Neuronal stem cell (in vitro differentiated cells): ENCODE measurements at places on chromosomes 7 and 10.

DNA sequence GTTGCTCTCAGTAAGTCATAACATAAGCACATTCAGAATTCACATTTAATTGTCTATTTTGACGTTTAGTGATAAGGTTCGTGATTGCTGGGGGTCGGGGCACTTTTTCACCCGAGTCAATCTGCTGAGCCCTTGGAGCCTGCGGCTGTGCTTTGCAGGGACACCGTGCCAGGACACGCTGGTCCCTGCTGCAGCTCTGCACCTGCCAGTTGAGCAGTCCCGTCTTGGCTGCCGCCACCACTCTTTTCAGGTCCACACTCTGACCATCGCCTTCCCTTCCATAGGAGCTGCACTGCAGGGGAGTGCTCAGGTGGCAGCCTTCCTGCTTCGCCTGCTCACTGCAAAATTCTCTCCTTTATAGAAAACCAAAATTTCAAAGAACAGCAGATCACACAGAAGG lies 36.4 kb downstream of the CUL1 start:
- H3K27ac ChIP-seq, result no peak overlapping the region
- no peak for DNase-seq
- H3K36me3 ChIP-seq, result peaks cover 99% of the 10 kb centered on the region
- H3K4me1 ChIP-seq, result no peaks in the 10 kb centered on the region
- no peak overlapping the region for H3K4me3 ChIP-seq

DNA sequence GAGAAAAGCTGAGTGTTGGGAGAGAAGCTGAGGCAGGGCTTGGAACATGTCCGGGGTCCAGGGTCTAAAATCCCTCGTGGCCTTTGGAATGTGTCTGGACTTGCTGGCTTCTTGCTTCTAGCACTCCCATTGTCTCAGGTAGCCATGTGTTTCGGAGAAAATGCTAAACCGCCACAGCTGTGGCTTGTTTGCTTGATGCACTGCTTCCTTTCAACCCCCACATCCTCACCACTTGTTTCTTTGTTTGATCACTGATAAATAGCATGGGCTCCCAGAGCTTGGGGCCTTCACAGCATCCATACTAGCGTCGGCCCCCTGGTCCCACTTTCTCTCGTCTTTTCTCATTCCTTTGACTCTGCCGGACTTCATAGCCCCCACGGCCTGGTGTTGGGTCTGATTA lies 102.7 kb downstream of the ANKRD26 start:
- DNase-seq, result no peak
- H3K27ac ChIP-seq, result no peak overlapping the region
- H3K4me3 ChIP-seq, result no peak overlapping the region
- H3K36me3 ChIP-seq, result peaks cover 10% of the 10 kb centered on the region

DNA sequence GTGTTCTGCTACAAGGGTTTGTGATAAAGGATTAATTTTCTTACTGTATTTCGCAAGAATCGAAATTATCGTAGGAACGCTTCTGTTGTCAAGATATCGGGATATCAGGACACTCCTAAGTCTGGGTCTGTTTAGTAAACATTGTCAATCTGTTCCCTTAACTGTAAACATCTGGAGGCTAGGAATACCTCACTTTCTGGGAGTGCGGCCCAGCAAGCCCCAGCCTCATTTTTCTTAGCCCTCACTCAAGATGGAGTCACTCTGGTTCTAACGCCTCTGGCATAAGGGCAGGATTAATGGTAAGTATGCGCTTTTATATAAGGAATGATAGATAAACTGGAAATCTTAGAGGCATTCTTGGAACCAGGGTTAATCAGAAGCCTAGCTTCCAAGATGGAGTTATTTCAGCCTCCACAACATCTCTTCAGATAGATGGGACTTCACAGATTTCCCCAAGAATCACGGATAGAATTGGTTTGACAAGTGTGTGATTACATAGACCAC lies 30.1 kb upstream of the CCL24 start:
- no peak overlapping the region for H3K27ac ChIP-seq
- H3K4me1 ChIP-seq, result no peaks in the 10 kb centered on the region
- H3K4me3 ChIP-seq, result no peak overlapping the region
- H3K36me3 ChIP-seq, result no peaks in the 10 kb centered on the region
- H3K27me3 ChIP-seq, result no peaks in the 10 kb centered on the region

DNA sequence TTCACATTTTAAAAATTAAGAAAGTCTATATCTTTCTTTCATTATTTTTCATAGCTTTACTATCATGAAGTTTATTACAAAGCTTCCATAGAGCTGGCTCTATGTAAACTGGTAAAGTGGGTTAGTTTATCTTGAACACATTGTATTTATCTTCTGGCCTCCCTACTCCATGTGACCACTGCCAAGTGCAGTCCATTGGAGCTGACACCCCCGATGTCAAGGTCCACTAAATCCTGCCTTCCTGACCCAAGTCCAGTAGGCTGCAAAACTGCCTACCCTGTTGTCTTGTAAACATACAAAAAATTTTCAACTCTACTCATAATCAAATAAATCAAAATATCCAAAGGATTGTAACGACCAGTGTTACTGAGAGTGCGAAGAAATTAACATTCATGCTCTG lies 10.2 kb downstream of the DNAJC12 start:
- H3K27me3 ChIP-seq, result no peaks in the 10 kb centered on the region
- no peak overlapping the region for H3K4me3 ChIP-seq
- H3K4me1 ChIP-seq, result no peaks in the 10 kb centered on the region
- no peaks in the 10 kb centered on the region for H3K36me3 ChIP-seq
- no peak overlapping the region for H3K27ac ChIP-seq

DNA sequence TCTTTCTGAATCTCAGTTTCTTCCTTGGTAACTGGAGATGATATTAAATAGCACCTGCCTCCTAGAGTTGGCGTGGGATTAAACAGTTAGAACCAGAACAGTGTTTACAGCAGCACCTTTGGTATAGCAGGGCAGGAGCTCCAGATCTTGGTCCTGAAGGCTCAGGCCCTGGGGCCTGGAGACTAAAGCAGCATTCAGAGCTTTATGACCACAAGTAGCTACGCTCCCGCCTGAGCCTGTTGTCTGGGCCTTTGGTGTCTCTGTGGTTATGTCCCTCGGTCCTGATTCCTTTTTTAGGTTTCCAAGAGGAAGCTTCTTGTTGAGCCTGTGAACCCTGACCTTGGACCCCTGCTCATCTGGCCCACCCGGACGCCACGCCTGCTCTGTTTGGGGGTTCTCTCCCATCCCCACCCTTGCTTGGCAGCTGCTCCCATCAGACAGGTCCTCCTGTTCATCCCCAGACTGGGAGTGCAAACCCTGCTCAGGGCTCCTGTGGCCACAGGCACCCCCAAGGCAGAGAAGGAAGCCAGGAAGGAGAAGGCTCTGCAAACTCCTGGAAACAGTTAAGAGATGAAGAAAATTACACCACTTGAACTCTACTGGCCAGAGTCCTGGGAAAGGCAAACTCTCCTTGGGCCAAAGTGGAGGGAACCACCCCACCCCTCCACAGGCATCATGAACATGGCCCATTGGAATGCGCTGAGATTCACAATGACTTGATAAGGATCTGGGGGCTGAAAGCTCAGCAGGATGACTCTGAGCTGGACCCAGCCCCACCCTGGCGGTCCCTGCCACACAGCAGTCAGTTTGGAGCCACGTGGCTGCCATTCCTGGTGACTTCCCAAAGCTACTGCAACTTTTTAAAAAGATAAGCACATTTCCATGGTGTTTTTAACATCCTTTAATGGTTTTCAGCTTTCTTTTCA lies 50.1 kb upstream of the TMEM72 start:
- DNase-seq, result no peak
- H3K4me1 ChIP-seq, result peaks cover 27% of the 10 kb centered on the region
- H3K4me3 ChIP-seq, result no peak overlapping the region
- H3K36me3 ChIP-seq, result no peaks in the 10 kb centered on the region

- H3K36me3 ChIP-seq, result no peaks in the 10 kb centered on the region
- no peaks in the 10 kb centered on the region for H3K27me3 ChIP-seq
These were observed 65.7 kb downstream of the VSTM4 start for GRCh38 chr10:49049660-49050059.

DNA sequence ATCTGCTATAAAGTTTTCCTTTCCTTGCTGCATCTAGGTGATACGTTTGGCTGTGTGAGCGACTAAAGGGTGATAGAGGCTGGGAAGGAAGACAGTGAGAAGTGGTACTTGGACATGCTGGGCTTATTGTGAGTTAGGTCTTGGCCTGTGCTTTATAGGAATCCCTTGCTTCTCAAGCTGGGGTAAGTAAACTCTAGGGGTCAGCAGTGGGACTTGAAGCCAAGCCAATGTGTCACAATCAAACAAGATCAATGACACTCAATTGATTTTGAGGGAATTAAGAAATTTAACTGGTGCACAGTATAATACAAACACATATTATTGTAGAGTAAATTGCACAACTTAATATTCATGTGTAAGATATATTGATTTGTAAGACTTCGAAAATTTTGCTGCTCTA lies 155.8 kb upstream of the AOAH start:
- H3K27ac ChIP-seq, result no peak overlapping the region
- no peak for DNase-seq
- peaks cover 4% of the 10 kb centered on the region for H3K4me1 ChIP-seq

GRCh38 chr10:80452069-80452468 lies 2.0 kb upstream of the TSPAN14 start:
- H3K27ac ChIP-seq, result no peak overlapping the region
- no peaks in the 10 kb centered on the region for H3K27me3 ChIP-seq
- H3K4me3 ChIP-seq, result no peak overlapping the region
- no peak for DNase-seq
- peaks cover 17% of the 10 kb centered on the region for H3K4me1 ChIP-seq

DNA sequence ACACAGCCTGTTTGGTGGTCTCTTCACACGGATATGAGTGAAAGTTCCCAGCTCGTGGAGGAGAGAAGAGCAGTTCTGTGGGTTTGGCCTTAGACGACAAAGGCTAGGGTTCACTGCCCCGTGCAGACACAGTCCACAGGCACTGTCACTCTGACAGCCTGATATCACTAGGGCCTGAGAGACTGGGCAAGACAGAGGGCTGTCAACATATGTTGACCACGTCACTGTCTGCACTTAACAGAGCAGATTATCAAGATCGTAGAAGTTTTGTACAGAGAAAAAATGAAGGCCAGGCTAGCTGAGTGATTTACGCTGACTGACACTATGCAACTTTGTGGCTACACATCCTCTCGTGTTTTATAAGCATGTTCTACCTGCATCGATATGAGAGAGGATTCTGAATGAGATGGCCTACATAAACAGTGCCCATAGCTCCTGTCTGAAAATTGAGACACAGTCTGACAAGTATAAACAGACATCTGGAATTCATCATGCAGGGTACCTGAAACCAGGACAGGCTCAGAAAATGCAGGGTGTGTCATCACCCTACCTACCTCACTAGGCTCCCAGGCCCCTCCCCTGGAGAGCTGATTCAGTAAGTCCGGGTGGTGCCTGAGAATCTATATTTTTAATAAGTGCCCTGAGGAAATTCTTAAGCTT lies 120.0 kb downstream of the SGMS1 start:
- H3K4me1 ChIP-seq, result peaks cover 7% of the 10 kb centered on the region
- H3K36me3 ChIP-seq, result no peaks in the 10 kb centered on the region
- H3K4me3 ChIP-seq, result no peak overlapping the region
- H3K27me3 ChIP-seq, result no peaks in the 10 kb centered on the region
- no peak for DNase-seq

- no peak overlapping the region for H3K27ac ChIP-seq
- no peak for DNase-seq
- peaks cover 61% of the 10 kb centered on the region for H3K36me3 ChIP-seq
- no peak overlapping the region for H3K4me3 ChIP-seq
- H3K4me1 ChIP-seq, result peaks cover 33% of the 10 kb centered on the region
These were observed 58.1 kb downstream of the NRP1 start for GRCh38 chr10:33276282-33276923.
